Liver (tissue), 10 donors: ENCODE measurements at places on chromosomes 4 and X. TPM values are rescaled to one million over a fixed set of nuclear protein-coding genes. Genes with fewer than 3 reads are reported as not detected.

TRIM2 gene
- 15.5 TPM for total RNA-seq

ESX1 gene
- total RNA-seq = not detected

DNA sequence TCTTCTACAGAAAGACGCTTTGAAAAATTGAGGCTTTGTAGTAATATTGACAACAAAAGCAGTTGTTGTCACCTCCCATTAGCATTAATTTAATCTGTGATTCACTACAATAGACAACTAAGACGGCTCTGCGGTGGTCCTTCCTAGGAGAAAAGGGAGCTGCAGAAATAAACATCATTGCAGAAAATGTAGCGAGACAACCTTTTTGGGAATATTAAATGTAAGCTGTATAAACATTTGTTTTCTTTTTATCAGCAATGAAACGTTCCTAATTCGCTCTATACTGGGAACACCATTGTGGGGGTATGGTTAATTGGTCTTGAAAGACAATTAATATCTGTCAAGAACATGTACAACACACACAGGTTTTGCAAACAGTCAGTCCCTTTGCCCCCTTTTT is 583.3 kb upstream of the TENM3 start:
- no peak for DNase-seq

DNA sequence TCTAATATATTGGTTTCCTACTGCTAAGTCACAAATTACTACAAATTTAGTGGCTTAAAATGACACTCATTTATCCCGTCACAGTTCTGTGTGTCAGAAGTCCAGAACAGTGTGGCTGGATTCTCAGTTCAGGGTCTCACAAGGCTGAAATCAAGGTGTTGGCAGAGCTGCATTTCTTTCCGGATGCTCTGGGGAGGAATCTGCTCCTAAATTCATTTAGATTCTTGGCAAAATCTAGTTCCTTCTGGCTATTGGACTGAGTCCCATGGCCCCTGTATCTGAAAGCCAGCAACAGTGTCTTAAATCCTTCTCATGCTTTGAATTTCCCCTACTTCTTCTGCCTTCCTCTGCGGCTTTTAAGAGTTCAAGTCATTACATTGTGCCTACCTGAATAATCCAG is 103.1 kb upstream of the BMP3 start:
- no peak for DNase-seq

- no peak for DNase-seq
These were observed 375.5 kb upstream of the MAGEB18 start for GRCh38 chrX:25762656-25763055.

DNA sequence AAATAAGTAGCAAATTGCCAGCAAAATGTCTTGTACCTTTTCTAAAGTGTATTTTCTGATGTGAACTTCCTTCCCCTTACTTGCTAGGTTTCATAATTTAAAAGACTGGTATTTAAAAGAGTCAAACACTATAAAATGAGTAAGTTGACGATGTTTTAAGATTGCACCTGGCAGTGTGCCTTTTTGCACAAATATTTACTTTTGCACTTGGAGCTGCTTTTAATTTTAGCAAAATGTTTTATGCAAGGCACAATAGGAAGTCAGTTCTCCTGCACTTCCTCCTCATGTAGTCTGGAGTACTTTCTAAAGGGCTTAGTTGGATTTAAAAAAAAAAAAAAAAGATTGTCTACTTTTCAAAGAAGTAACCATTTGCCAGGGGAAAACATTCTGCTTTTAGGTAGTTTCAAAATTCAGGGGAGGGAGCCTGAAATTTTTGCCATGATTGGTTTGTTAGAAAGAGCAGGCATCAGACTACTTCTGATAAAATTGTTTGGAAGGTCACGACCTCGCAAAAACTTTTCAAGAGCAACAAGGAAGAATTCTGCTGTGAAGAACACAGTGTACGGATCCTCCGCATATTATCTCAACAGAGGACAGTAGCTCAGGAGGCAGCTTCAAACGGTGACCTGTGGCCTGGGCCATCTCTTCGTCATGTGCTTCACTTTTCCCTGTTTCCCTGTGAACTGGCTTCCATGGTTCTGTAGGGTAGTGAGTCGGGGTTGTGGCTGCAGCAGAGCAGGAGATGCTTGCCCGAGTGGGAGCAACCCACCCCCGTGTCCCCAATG is 66.1 kb downstream of the CDS1 start:
- DNase-seq = no peak

GRCh38 chr4:77827343-77827742 is 8.2 kb upstream of the CNOT6L start:
- no peak for DNase-seq
